ELR (cell line): ENCODE measurements at places on chromosomes 7 and 10.
A peak's percentile ranks its signal among the peaks of the same experiment; 100 is the strongest.

GRCh38 chr7:108094346-108094745 lies 35.8 kb downstream of the LAMB4 start:
- DNase-seq: no peak

DNA sequence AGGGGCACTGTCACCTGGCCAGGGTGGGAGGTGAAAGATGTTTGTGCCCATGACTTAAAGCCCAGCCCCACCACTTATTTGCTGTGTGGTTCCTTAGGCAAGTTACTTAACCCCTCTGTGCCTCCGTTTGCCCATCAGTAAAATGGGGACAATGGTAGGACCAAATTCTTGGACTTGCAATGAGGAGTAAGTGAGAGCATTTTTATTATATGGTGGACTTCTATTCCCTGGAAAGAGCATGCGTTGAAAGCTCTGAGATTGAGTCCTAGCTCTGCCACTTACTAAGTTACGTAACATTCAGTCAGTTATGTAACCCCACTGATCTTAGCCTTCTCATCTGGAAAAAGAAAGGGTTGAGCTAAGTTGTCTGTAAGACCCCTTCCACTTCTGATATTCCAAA lies 18.8 kb downstream of the VSIR start:
- DNase-seq: no peak

GRCh38 chr7:44051611-44052220 lies 7.2 kb downstream of the DBNL start:
- DNase-seq: no peak

- DNase-seq: no peak
Measured at GRCh38 chr7:90957883-90958282, 306.4 kb upstream of the FZD1 start.

- peak; percentile 79 for DNase-seq
Measured at GRCh38 chr10:110556969-110557601, 10.4 kb upstream of the SMC3 start.

DNA sequence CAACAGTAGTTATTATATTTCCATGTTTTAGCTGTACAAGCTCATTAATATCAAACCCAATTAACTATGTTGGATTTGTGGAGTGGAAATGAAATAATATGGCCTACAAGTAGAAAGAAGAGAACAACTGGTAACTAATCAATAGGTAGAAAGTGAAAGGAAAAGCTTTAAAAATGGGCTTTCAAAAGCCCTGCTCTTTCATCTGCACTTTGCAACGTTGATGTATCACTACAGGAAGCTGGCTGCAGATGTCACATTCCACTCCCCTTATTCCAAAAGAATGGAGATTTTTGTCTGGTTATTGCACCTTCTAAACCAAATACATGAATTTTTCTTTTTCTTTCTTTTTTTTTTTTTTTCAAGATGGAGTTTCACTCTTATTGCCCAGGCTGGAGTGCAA lies 11.7 kb upstream of the MKI67 start:
- DNase-seq: peak; percentile 6

GRCh38 chr10:113480081-113480360 lies 72.8 kb upstream of the HABP2 start:
- DNase-seq: no peak

- peak; percentile 93 for DNase-seq
Measured at GRCh38 chr10:72308320-72308987, 34.7 kb downstream of the DDIT4 start.

DNA sequence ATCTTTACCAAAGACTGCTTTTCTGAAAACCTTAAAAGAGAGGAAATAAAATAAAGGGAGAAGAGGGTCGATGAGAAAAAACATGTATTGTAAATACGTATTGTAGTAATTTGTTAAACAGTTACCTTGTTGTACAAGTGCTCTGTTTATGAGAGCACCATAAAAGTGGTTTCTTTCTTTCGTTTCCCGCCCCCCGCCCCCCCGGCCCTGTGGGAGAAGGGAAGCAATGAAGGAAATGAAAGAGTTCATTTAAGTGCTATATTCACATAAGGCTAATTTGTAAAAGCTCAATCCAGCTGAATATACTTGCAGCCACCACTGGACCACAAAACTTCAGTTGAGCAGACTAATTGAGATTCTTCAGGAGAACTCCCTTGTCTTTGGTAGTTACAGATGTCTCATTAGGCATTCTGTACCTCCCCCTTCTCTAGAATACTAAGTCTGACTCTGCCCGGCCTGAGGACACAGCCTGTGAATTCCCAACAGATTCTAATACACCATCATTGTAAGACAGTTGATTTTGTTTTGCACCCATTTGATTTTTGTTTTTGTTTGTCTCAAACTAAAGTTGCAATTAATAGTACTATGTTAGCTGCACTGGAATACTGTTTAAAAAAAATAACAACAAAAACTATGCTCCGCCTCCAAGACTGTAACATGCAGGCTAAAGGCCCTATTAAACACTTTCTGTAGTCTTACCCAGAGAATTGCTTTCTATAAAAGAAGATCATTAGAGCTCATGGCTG lies 124.9 kb downstream of the ARHGAP12 start:
- DNase-seq: no peak

DNA sequence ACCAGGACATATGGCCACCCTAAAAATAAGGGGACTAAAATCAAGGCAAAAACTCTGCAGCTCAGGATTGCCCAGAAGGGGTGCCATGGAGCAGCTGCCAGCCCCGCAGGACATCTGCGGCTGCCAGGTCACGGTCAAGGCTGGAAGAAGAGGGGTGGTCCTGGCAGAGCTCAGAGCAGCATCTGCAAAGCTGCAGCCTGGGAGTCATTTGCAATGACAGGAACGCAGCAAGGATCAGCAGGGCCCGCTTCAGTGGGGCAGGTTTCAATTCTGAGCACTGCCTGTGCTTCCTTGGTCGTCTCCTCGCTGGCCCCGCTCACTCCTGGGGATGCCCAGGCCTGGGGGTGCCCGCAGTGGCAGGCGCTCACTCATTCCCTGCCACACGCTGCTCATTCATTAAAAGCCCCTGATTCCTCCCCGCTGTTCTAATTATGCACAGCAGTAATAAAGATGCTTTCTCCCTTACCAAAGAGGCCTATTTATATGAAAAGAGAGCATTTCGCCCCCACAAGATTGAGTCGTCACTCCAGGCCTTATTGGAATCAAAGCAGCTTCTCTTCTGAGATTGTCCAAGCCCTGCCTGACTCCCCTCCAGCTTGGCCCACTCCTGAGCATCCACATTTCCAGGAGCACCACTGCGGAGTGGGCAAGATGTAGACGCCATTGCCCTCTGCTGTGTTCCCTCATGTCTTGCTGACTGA lies 4.6 kb downstream of the HSPA12A start:
- peak; percentile 12 for DNase-seq

DNA sequence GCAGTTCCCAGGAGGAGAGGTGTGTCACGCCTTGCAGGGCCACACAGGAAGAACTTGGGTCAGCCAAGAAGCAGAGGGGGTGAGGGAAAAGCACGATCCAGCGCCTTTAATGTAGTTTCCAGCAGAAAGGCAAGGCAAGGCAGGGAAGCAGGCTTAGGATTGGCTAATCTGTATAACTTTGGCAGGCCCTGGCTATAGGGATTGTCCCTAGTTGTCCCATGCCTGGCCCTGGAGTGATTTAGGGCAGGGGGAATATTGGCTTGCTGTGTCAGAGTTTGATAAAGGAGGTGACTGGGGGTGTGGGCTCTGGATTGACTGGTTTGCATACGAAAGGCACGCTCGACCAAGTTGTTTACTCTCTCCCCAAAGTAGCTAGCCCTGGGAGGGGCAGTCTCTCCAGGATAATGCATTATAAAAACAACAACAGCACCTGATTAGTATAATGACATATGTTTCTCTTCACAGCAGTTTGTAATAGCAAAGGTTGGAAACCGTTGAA lies 44.5 kb downstream of the RBM28 start:
- DNase-seq: no peak

- no peak for DNase-seq
Measured at GRCh38 chr10:91418416-91418815, 8.3 kb downstream of the HECTD2 start.

- no peak for DNase-seq
Measured at GRCh38 chr10:33664070-33664469, 329.6 kb upstream of the NRP1 start.

DNA sequence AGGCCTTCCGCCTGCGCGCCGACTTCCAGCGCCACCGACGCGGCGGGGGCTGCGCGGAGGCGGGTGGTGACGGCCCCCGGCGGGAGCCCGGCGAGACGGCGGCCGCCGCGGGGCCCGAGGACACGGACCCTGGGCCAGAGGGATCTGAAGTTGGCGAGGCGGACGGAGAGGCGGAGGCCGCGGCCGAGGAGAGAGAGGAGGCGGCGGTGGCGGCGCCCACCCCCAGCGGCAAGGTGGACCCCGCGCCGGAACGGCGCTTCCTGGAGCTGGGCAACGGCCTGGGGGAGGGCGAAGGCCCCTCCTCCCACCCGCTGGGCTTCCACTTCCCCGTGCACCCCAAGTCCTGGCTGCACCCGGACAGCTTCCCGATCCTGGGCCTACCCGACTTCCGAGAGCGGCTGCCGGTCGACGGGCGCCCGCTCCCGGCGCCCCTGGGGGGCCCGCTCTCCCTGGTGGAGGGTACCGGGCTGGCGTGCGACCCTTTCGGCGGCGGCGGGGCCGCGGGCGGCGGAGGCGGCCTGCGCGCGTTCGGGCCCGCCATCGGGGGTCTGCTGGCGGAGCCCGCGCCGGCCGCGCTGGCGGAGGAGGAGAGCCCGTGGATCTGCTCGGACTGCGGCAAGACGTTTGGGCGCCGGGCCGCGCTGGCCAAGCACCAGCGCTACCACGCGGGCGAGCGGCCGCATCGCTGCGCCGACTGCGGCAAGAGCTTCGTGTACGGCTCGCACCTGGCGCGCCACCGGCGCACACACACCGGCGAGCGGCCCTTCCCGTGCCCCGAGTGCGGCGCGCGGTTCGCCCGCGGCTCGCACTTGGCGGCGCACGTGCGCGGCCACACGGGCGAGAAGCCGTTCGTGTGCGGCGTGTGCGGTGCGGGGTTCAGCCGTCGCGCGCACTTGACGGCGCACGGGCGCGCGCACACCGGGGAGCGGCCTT lies 16.2 kb downstream of the ZNF316 start:
- DNase-seq: no peak

DNA sequence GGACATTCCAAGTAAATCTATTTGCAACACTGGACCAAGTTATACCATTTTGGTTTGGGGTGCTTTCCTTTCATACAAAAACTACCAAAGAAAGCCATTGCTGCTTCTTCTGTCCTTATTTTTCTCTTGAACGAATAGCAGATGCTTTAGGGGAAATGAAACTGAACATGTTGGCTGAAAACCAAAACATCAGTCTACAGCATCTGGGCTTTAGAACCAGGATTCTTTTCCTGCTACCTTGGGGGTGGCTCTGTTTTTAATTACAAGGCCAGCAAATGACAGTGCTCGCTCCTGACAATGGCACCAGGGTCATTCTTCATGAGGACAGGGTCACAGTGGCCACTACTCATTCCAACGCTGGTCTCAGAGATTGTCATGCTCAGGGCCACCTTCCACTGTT lies 80.3 kb downstream of the WDR11 start:
- no peak for DNase-seq

GRCh38 chr7:13072014-13072413 lies 384.6 kb downstream of the ARL4A start:
- no peak for DNase-seq

- DNase-seq: no peak
Measured at GRCh38 chr7:749140-749551, 22.1 kb upstream of the PRKAR1B start.

DNA sequence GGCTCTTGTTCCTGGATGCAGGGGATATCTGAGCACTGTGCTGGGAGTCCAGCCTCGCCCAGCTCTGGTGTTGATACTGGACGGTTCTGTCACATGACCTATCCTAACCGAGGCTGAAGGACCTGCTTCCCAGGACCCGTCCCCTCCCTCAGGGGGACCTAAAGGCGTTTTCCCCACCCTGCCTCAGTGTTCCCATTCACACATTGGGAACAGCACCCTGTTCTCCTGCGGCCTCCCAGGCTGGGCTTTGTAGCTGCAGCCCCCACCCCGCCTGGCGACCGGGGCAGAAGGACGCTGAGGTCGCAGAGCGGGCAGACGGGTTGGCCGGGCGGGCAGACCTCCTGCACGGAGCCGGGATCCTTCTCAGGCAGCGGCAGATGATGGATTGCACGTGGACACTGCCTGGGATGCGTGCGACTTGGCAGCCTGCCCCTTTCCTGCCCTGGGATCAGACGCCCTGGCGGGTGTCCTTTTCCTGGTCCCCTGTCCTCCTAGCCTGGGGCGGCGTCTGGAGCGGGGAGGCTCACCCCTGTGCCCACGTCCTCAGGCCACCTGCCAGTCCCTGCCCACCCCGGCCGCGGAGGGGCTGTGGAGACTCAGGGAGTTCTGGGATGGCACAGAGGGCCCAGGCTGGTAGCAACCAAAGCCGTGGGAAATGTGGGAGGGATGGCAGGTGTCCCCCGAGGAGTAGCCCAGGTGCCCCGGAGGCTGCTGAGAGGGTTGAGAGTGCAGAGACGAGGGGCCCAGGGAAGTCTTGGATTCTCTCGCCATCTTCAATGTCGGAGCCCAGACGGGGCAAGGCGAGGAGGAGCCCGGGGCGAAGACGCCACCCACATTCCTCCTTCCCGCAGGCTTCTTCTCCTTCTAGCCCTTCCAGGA lies 17.2 kb upstream of the PSMG3 start:
- DNase-seq: no peak

GRCh38 chr7:475425-475728 lies 44.3 kb downstream of the PDGFA start:
- no peak for DNase-seq

GRCh38 chr10:6400331-6400730 lies 179.7 kb downstream of the PRKCQ start:
- DNase-seq: no peak

GRCh38 chr10:113683300-113683699 lies 3.6 kb downstream of the CASP7 start:
- no peak for DNase-seq

DNA sequence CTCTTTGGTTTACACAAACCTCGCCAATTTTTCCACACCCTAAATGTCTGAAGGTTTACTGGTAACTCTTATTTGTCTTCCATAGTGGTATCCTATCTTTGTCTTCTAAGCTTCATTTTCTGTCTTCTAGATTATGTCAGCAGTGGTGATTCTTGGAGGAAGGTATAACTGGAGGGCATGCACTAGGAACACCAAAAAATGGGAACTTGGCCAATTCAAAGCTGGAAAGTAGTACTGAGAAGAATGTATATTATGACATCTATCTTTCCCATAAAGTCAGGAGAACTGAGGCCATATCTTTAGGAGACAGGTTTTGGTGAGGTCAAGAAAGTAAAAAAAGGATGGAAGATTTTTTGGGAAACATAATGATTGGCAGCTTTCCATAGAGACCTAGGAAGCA lies 113.3 kb downstream of the CPEB3 start:
- DNase-seq: no peak

GRCh38 chr7:30468791-30469190 lies 9.8 kb downstream of the NOD1 start:
- DNase-seq: no peak

GRCh38 chr7:117126676-117127075 lies 173.4 kb downstream of the ST7 start:
- DNase-seq: peak; percentile 48

DNA sequence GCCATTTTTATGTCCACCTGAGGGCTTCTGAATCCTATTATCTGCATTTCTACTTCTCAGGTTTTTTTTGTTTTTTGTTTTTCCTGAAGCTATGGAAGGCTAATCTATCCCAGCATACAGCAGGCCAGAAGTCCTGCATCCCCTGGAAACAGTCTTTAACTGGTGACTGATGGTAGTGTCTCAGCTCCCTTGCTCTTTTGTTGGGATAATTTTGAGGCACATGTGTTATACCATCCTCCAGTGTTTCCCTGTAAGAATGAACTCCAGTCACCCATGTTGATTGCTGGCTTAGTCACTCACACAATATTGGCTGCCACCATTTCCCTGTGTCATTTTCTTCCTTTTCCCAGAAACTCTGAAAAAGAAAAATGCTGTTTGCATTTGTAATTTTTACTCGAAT lies 1094.0 kb upstream of the LRRN3 start:
- no peak for DNase-seq

- no peak for DNase-seq
Measured at GRCh38 chr10:96612055-96612830, 25.4 kb upstream of the TM9SF3 start.
